ENCODE measurements at places on chromosomes 7 and 10.

DNA sequence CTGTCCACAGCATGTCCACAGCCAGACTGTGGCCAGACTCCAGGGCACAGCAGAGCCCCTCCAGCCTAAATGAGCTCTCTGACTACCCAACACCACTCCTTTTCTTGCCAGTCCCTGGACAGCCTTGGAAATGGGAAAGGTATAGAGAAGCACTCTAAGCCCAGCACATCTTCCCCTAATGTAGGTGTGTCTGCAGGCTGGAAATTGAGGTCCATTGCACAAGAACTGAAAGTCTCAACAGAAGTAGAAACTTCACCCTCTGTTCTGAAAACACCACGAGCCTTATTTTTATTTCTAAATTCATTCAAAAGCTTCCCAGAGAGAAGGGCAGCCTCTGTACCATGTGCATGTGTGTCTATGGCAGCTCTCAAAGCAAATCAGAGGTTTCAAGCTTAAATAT, 3.7 kb upstream of the KCNMA1 start:
- no peak for DNase-seq

- no peak for DNase-seq
These were observed 60.4 kb downstream of the INPP5F start for GRCh38 chr10:119786117-119786769.

DNA sequence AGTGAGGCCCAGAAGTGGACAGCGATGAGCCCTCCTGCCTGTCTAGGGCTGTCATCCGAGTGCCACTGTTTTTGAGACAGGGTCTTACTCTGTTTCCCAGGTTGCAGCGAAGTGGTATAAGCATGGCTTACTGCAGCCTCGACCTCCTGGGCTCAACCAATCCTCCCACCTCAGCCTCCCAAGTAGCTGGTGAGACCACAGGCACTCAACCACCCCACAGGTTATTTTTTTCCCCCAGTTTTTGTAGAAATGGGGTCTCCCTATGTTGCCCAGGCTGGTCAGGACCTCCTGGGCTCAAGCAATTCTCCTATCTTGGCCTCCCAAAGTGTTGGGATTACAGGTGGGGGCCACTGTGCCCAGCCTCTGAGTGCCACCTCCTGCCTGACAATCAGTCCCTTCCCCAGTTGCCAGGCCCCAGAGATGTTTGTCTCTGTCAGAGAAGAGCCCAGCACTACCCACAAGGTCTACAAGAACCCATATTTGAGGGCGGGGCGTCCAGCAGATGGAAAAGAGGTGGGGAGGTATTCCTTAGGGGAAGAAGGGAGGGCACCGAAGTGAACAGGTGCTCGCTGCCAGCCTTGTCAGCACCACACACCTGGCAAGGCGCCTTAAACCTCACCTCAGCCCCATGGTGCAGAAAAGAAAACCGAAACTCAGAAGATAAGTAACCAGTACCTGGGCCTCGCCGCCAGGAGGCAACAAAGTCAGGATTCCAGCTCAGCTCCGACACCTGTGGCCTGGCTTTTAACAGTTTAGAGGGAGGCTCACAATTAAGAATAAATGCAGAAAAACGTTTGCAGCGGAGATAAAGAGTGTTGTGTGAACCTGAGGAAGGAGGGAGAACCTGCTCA, 77.4 kb upstream of the ANLN start:
- DNase-seq = no peak

DNA sequence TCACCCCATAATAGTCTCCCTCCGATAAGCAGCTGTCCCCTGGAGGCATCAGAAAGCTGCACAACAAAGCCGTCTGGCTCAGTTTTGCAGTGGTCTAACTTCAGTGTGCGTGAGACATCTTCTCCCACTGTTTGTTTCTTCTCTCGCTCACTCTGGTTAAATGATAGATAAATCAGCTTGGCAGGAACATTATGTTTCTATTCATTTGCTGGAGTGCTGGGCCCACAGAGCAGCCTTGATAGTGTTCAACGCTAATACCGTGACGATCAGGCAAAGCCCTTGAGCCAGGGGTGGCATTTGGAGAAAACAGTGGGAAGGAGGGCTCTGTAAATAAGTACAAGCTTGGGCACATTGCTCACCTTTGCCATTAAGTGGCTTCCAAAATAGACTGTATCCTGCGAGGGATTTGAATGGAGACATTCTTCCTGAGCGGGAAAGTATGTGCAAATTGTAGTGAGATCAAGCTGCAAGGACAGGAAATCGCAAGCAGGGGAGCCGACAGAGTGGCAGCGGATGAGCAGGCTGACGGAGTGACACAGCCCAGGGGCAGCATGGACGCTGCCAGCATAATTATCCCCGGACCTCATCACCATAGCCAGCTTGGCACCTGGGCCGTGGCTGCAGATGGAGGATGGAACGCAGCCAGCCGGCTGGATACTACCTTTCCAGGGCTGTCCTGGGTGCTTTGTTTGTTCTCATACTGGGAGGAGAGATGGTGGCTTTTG, 256.8 kb upstream of the FZD8 start:
- DNase-seq = no peak

- DNase-seq = no peak
These were observed 9.8 kb upstream of the PARD3 start for GRCh38 chr10:34824870-34825269.

DNA sequence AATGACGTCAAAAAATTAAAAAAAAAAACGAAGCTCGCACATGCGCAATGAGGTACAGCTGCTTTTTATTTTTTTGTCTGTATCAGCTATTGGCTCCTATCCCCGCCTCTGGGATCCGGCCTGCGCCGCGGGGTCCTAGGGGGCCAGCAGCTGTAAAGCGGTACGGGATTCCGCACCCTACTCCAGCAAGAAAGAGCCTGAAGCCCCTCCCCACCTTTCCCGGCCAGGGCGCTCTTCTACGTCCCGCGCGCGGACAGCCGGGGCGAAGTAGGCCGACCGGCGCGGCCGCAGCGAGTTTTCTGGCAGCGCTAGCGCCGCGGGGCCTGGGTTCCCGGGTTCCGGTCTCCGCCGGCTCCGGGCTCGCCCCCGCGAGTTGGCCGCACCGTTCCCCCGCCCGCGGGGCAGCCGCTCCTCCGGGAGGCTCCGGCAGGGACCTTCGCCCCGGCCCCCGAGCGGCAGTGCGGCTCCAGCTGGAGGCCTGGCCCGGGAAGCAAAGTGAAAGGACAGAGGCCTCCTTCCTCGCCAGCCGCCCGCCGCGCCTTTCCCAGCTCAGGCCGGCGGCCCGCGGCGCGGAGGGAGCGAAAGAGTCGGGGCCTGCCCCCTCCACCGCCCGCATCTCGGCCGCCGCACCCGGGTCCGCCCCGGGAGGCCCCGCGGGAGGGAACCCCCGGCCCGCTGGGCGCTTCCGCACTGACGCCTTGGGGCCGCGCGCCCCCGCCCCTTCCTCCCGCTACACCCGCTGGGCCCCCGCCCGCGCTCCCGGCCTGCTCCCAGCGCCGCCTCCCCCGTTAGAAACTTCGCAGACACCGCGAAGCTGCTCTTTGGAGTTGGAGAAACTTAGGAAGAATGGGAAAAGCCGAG, 4.7 kb upstream of the SPAG6 start:
- no peak for DNase-seq

- DNase-seq = no peak
These were observed 536.1 kb upstream of the AUTS2 start for GRCh38 chr7:69062020-69062765.

- DNase-seq = no peak
These were observed 552.7 kb downstream of the DNAJB6 start for GRCh38 chr7:157889480-157889879.

- DNase-seq = no peak
These were observed 140.2 kb downstream of the FANK1 start for GRCh38 chr10:126036515-126036914.

DNA sequence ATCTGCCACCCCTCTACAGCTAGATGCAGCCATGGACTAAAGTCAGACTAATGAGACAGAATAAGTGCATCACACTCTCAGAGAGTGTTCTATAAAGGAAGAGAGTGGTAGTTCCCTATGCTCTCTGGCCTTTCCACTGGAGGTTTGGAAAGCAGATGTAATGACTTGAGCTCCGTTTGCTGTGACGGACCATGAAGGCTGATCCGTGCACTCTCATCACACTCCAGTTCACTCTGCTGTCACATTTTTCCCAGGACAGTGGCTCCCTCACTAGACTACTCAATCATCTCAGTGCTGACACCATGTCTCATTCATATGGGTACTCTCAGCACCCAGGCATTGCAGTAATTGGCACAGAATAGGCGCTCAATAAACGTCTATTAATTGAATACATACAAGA, 20.4 kb downstream of the TRDMT1 start:
- DNase-seq = no peak

DNA sequence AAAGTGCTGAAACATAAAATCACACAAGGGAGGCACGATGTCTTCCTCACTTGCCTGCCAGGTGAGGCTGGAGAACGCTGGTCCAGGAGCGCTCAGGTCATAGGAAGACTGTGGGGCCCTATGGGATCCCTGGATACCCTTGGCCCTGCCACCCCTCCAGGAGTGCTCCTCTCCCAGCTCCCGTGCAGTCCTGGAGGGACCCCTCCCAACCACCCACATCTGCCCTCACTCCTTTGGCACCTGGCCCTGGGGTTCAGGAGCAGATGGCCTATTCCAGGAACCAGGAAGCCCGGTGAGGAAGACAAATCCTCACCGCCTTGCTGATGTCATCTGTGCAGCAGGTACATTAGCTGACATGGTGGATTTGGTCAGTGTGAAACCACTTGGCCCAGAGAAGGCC, 3.7 kb upstream of the CXCL12 start:
- no peak for DNase-seq

DNA sequence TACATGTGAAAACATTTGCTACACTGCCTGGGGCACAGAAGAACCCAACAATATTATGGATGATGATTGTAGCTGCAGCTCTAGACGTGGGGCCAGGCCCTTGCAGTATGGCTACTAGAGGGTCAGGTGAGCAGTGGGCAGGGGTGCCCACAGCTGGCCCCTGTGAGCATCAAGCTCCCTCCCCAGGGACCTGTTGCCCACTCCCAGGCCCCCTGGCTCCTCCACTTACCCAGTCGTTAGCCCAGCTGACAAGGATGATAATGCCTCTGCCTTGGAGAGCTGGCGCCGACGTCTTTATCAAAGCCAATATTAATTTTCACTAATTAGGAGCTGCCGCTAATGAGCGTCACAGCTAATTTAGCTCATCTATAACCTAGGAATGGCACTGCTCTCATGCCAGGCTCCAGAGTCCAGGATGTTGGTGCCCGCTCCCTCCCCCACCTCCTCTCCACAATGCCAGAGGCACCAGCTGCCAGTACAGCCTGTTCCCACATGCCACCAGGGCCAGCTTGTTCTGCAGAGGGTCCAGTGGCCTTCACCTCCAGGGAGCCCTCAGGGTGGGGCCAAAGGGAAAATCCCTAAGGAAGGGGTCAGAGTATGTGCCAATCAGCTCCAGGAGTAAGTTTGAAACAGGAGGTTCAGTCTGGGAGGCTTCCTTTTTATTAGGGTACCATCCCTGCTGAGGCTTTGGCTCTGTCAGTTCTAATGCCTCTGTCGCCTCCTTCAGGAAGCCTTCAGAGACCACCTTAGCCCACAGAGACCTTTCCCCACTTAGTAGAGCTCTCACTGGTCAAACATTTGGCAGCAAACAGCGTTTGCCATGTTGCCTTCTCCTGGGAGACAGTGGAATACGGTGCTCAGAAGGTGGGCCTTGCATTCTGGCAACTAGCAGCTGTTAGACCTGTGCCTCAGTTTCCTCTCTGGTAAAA, 77.2 kb downstream of the CDH23 start:
- DNase-seq = no peak

GRCh38 chr10:77922566-77923179, 3.9 kb downstream of the DLG5 start:
- no peak for DNase-seq

GRCh38 chr7:13851736-13852135, 137.7 kb downstream of the ETV1 start:
- DNase-seq = no peak

GRCh38 chr10:122648599-122649428, 50.8 kb downstream of the C10orf120 start:
- DNase-seq = peak; percentile 25

DNA sequence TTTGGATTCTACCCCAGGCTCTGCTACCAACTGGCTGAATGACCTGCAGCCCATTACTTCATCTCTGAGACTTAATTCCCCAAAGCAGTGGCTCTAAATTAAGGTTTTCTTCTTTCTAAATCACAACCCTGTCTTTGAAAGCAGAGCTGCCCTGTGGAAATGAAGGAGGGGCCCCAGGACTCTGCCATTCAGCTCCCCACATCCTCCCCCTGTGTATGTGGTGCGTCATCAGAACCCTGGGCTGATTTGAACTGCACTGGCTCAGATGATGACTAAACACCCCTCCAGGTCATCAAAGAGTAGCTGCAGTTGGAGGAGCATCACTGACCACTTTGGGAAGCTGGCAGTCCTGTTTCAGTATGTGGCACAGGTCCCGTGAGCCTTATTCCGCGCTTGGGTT, 46.6 kb downstream of the BPGM start:
- DNase-seq = no peak

GRCh38 chr10:20466731-20467130, 430.4 kb downstream of the NEBL start:
- no peak for DNase-seq

DNA sequence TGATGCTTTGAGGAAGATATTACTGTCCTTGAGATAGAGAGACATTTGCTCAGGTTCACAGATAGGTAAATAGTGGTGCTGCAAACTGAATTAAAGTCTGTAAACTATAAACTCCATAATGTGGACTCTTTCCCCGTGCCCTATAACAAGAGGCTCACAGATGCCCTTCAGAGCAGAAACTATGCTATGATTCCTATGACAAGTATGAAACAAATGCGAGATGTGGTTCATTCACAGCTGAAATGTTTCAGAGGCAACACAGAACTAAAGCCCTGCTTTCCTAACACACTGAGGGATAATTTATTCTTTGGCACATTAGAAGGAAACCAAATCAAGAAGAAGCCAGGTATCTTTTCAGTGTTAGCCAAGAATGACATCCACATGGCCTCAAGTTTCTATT, 13.4 kb downstream of the CHUK start:
- DNase-seq = no peak

- DNase-seq = no peak
These were observed 88.5 kb downstream of the COL13A1 start for GRCh38 chr10:69890065-69890847.

All from amygdala (tissue), 56 donors.